ENCODE measurements at places on chromosomes 11 and 22.
A peak's percentile ranks its signal among the peaks of the same experiment; 100 is the strongest.

DNA sequence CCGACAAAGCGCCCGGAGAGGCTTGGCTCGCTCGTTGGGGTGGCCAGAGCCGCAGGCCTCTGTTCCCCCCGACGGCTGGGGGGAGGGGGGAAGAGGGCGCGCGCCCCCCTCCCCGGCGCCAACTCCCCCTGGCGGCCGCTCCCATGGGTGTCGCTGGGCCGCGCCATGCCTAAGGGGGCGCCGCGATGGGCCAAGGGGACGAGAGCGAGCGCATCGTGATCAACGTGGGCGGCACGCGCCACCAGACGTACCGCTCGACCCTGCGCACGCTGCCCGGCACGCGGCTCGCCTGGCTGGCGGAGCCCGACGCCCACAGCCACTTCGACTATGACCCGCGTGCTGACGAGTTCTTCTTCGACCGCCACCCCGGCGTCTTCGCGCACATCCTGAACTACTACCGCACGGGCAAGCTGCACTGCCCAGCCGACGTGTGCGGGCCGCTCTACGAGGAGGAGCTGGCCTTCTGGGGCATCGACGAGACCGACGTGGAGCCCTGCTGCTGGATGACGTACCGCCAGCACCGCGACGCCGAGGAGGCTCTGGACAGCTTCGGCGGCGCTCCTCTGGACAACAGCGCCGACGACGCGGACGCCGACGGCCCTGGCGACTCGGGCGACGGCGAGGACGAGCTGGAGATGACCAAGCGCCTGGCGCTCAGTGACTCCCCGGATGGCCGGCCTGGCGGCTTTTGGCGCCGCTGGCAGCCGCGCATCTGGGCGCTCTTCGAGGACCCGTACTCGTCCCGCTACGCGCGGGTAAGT lies 1.4 kb downstream of the KCNC1 start:
- peak; percentile 35 for DNase-seq

DNA sequence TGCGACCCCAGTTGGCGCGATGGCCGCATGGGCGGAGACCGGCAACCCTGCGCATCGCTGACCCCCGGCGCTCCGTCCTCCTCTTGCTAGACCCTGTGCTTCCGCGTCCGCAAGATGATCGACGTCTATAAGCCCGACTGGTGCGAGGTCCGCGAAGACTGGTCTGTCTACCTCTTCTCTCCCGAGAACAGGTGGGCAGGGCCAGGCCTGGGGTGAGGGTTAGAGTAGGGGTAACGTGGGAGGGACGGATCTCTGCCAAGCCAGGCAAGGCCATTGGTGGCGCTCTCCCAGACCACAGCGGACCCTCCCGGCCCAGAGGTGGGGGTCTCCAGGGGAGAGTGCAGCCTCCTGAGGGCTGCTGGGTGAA lies 92.1 kb downstream of the CACNA1I start:
- DNase-seq: no peak

DNA sequence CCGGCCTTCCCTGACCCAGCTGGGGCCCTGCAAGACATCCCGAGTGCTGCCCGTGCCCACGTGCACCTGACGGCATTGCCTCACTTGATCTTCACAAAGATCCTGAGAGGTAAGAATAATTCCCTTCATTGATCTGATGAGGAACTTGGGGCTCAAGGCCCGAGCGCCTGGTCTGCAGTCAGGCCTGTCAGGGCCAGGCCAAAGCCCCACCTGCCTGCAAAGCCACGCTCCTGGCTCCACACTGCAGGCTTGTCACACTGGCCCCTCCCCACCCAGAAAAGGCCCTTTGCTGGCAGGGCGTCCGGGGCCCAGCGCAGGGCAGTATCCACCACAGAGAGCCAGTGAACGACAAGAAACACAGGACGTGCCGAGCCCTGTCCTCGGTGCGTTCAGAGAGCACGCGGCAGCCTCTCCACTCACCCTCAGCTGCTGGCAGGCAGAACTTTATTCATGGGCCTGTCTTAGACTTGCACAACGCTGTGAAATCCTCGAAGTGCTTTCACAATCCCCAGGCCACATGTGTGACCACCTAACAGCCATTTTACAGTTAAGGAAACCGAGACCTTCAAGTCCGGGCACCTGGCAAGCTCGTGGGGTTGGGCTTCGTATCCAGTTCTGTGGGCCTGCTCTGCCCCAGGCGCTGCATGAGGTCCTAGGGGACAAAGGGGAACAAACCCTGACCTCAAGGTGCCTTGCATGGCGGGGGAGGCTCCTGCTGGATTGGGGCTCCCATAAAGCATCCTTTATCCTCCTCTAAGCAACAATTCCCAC lies 14.8 kb downstream of the KIAA0930 start:
- DNase-seq: no peak

DNA sequence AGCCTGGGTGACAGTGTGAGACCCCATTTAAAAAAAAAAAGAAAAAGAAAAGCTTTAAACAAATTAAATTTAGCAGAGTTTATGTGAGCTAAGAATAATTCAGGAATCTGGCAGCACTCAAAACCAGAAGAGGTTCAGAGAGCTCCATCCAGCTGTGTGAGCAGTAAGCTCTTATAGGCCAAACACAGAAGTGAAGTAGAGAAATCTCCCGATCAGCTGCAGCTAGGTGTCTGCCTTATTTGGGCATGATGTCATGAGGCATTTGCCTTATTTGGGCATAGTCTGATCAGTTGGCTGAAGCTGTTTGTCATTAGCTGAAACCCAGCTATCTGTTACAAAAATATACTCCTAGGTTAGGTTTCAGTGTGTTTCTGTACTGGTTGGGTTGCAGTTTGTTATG lies 8.2 kb downstream of the MS4A15 start:
- DNase-seq: no peak

DNA sequence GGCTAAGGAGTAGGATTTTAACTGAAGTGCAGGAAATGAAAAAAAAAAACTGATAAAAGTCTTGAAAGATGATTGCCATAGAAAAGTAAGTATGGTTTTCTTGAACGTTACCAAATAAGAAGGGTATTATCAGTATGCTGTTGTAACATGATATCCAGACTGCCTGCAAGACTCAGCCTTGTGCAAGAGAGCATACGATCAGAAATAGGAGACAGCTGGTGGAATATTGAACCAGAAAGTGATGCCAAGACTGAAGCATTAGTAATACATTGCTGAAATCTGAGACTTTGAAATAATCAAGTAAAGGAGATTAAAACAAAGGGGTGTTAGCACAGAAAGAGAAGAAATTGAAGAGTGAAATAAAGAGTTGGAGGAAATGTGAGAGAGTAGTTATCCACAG lies 452.7 kb upstream of the CNTN5 start:
- no peak for DNase-seq

- DNase-seq: no peak
Measured at GRCh38 chr11:99601179-99601578, 580.4 kb downstream of the CNTN5 start.
